Activated CD4-positive, CD25-positive, alpha-beta regulatory T cell treated with anti-CD3 and anti-CD28 coated beads, Interleukin-2, amount 50 U/mL, for 72 hours (primary cell): ENCODE measurements at places on chromosomes 11 and 22.

DNA sequence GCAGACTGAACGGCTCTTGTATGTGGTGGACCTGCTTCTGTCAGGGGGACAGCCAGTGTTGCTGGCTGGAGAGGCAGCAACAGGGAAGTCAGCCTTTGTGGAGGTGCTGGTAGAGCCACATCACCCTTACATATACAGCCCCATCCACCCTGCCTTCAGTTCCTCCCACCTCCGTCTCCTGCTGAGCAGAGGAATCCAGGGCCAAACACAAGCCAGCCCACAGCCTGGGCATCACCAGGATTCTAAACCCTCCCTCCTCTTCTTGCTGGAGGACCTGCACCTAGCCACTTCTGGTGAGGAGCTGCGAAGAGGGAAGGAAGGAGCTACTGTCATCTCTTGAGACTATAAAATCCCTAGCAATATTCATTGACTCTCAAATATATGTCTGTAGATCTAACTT, 51.6 kb downstream of the DNHD1 start:
- DNase-seq: no peak

DNA sequence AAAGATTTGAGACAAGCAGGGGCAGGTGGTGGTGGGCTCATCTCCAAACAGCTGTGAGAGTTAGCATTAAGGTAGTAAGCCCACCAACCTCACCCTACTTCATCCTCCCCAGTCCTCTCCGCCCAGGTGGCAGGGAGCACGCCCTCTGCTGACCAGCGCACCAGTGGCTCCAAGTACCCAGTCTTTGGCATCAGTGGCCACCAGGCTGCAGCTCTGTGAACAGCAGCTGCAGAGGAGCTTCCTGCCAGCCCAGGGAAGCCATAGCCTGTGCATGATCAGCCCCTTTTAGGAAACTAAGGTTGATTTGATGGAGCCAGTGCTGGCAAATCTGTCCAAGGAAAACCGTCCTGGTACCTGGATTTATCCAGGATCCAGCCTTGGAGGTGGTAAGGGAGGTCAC, 21.7 kb downstream of the CAVIN3 start:
- no peak for DNase-seq

- no peak for DNase-seq
These were observed 42.2 kb downstream of the WNT7B start for GRCh38 chr22:45934659-45935341.

GRCh38 chr11:10413268-10413667, 41.8 kb upstream of the AMPD3 start:
- DNase-seq: no peak

DNA sequence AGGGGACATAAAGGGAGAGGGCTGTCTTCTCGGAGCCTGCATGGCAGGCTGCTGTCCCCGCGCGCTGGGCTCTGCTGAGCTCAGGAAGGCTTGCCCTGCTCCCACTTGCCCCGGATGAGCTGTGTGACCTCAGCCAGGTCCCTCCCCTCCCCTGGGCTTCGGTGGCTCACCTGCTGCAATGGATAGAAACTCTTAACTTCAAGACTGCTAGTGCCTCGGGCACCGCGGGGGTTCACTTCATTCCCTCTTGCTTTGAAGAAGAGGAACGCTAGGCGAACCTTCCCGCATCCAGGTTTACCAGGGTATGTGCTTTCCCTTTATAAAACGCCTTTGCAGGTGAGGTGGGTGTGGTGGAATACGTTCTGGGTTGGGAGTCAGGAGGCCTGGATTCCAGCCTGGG, 115.0 kb downstream of the PHF21B start:
- peak; percentile 19 for DNase-seq

- no peak for DNase-seq
These were observed 133.8 kb downstream of the OSBP2 start for GRCh38 chr22:30828187-30829155.

DNA sequence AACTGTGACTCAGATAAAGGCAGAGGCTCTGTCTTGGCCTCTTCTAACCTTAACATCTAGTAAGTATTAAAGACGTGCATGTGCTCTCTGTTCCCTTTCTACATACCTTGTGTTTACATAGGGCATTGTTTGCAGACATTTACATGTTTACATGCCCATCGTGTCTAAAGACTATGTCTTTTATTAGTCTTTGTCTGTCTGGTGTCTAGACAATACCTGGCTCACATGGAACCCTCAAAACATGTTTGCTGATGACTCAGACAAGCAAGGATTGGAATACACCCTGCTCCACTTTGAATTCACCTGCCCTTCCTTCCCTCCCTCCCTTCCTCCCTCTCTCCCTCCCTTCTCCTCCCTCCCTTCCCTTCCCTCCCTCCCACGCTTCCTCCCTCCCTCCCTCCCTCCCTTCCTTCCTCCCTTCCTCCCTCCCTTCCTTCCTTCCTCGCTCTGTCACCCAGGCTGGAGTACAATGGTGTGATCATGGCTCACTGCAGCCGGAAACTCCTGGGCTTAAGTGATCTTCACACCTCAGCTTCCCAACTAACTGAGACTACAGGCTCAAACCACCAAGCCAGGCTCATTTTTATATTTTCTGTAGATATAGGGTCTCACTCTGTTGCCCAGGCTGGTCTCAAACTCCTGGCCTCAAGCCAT, 23.7 kb upstream of the SORL1-AS1 start:
- DNase-seq: no peak

- DNase-seq: no peak
These were observed 19.3 kb downstream of the FLRT1 start for GRCh38 chr11:64055077-64055476.

DNA sequence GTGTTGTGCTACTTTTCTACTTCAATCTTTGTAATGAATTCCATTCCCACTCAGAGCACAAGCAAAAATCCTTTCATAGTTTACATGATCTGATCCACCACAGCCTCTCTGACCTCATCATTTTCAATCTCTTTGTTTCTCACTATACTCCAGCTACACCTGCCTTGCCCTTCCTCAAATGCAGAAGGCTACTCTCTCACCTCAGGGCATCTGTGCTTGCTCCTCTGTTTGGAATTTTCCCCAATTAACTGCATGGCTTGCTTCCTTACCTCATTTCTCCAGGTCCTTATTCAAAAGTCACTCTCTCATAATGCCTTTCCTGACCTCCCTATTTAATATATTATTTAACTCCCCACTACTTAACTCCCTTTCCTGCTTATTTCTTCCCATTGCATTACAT, 100.6 kb upstream of the OLFML1 start:
- no peak for DNase-seq

- DNase-seq: no peak
These were observed 31.6 kb downstream of the UQCR10 start for GRCh38 chr22:29798801-29799200.

GRCh38 chr11:12748561-12748960, 74.3 kb downstream of the TEAD1 start:
- no peak for DNase-seq

GRCh38 chr11:15161790-15162189, 47.1 kb downstream of the INSC start:
- no peak for DNase-seq

DNA sequence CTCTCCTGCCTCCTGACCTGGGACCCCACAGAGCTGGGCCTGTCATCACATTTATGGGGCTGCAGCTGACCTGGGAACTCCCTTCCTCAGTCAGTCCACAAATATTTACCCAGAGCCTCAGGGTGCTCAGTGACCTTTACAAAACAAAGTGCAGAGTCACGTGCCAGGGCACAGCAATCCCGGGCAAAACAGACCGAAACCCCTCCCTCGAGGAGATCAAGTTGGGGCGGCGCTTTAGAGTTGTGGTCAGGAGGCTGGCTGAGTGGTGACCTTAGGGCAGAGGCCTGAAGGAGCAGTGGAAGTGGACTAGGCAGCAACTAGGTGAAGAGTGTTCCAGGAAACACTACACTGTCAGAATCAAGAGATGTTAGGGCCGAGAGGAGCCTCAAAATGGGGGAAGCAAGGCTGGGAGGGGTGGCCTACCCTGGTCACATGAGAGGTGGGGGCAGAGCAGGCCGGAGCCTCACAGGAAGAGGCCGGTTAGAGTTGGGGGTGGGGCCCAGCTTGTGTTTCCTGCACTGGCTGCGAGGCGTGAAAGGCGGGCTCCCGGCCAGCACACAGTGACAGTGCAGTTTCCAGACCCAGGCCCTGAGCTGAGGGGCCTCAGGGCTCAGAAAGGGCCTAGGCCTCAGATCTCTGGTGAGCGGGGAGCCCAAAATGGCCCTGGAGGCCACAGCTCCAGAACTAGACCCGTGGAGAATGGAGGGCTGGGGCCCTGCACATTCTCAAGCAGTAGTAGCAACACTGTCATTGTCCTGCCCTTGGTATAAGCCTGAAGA, 3.7 kb upstream of the NEAT1 start:
- DNase-seq: peak; percentile 91

DNA sequence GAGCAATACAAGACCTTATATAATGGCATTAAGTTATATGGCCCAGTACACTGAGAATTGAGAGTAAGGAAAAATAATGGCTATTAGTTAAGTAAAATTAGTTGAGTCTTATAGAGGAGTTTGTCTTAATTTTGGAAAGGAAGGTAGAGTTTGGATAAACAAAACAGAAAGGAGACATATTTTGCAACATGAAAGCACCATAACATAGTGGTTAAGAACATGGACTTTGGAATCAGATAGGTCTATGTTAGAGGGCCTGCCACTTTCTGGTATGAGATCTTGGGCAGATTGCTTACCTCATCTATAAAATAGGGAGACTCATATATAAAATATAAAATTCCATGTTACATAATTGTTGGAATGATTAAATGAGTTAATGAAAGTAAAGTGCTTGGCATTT, 68.9 kb downstream of the CSTPP1 start:
- no peak for DNase-seq

DNA sequence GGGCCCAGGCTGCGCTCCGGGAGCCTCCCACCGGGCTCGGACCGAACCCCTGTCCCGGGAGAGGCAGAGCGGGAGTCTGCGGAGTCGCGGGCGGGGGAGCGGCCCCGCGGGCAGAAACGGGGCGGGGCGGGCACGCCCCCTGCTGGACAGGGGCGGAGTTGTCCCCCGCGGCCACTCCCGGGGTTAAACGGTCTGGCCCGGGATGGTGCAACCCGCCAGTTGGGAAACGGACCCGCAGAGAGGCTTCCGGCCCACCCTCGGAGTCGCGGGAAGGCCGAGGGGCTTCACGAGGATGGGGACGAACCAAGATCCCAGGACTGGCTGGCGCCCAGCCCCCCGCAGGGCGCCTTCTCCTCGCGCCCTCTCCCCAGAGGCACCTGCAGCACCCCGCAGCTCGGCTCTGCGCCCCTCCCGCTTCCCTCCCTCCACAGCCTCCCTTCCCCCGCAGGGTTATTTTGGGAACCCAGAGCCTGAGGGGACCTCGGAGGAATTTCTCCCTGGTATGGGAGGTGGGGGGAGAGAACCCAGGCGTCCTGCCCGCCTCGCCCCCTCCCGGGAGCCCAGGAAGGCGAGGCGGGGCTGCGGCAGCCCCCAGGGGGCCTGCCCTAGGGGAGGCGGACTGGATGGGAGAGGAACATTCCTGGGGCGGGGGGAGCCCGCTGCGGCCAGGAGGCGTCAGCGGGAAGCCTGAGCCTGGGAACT, 902 bp downstream of the RASGRP2 start:
- peak; percentile 87 for DNase-seq

- DNase-seq: no peak
These were observed 8.0 kb downstream of the SCN4B start for GRCh38 chr11:118144301-118145268.

- DNase-seq: no peak
These were observed 119.9 kb downstream of the MIAT start for GRCh38 chr22:26777156-26777801.

DNA sequence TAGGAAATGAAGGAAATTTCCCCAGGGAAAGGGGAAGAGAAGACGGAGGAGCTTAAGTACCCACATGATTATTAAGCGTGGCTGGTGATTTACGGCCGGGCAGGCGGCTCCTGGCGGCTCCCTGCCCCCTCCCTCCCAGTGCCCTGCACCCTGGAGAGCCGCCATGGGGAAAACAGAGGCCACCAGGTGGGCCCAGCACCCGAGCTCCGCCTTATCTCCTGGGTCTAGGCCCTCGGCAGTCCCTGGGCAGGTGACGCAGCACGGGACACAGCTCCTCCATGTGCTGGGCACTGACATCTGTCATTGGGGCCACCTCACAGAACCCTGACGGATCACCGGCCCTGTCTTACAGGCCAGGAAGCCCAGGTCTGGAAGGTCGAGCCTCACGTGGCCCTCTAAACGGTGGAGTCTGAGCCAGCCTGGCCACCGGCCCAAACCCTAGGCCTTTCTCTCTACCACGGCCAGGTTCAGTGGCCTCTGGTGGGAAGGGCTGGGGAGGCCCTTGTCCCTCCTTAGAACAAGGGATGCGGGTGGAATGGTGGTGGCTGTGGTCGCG, 60.2 kb upstream of the PPARA start:
- no peak for DNase-seq

- no peak for DNase-seq
These were observed 14.7 kb downstream of the STX3 start for GRCh38 chr11:59769828-59770227.

GRCh38 chr11:67300256-67300755, 3.0 kb upstream of the SSH3 start:
- DNase-seq: no peak

DNA sequence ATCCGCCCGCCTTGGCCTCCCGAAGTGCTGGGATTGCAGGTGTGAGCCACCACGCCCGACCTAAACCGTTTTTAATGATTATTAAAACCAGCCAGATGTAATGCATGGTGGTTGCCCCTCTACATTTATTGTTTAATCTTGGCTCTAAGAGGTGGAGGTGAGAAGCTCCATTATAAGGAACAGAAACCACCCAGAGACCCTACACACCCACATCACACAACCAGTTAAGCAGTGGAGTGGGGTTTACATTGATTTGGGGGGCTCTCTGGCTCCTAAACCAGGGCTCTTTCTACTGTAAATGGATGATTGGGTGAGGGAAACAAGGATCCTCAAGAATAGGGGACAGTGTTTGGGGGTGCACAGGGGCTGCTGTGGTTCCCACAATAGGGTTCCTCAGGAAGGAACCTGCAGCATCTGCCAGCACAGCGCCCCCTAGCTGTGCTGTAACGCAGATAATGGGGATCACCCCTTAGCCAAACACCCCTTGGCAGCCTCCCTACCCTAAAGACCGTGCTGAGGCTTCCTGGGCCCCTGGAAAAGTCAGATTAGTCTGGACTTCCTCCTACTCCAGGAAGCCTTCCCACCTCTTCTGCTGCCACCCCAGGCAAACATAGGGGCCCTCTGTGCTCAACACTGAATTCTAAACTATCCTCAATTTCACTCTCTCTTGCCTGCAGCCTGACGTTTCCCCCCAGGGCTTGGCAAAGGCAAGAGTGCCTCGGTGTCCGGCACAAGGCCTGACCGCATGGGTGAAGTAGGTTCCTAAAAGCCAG, 2.4 kb downstream of the MPST start:
- peak; percentile 67 for DNase-seq

GRCh38 chr11:2160736-2161259, at the start of gene INS:
INS (minus strand) TSS chr11:2161209; CDS start chr11:2160971, 238 bp downstream.
- no peak for DNase-seq

GRCh38 chr11:93603225-93604007, 58.1 kb upstream of the CEP295 start:
- DNase-seq: no peak

GRCh38 chr11:118628432-118628831, 21.0 kb downstream of the PHLDB1 start:
- no peak for DNase-seq

DNA sequence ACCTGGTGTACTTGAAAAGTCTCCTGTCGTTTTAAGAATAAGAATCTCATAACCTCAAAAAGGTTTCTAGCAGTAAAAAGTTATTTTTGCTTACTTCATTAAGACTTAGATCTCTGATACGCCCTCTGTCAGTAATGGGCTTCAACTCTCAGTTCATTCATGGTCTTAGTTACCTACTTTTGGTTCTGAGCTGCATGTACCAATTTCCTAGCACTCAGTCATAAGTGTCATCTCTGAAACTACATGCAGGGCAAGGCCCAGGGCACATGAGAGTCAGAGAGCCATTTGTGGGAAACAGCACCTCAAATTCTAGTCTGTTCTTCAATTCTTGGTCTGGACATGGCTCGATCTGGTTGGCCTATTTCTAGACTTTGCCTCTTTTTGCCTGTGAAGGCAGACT, 838.4 kb downstream of the FAM181B start:
- DNase-seq: no peak
